ENCODE measurements at places on chromosomes 3 and 15.

- DNase-seq, result no peak
Observed at GRCh38 chr3:123104550-123104949, 37.7 kb downstream of the PDIA5 start.

DNA sequence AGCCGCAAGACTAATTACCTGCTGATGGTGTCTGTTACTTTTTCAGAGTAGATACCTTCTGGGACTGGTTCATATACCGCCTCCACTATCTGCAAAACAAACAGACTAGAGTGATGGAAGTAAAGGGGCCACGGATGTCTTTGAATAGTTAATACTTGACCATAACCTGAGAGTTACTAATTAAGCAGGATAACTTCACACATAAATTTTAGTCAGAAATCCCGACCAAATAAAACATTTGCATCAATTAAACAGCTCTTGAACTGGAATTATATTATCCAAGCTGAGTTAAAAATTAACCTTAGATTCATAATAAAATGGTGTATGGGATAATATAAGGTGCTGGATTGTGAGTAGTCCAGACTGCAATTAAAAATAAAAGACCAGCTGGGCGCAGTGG, 167.7 kb downstream of the NEK10 start:
- no peak for DNase-seq

DNA sequence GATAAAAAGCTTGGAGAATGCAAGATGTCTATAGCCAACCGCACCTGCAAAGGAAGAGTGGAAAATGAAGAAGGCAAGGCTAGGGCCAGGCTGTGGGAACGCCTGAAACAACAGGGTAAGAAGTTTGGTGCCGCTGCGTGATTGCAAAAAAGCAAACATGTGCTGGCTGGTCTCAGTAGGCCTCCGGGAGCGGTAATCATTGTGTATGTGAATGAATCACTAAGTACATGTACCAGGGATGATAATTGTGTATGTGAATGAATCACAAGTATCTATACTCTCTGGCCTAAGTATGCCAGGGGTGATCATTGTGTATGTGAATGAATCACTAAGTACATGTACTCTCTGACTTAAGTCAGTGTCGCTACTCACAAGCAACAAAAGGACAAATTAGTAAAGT, 40.3 kb upstream of the PARL start:
- DNase-seq, result no peak

DNA sequence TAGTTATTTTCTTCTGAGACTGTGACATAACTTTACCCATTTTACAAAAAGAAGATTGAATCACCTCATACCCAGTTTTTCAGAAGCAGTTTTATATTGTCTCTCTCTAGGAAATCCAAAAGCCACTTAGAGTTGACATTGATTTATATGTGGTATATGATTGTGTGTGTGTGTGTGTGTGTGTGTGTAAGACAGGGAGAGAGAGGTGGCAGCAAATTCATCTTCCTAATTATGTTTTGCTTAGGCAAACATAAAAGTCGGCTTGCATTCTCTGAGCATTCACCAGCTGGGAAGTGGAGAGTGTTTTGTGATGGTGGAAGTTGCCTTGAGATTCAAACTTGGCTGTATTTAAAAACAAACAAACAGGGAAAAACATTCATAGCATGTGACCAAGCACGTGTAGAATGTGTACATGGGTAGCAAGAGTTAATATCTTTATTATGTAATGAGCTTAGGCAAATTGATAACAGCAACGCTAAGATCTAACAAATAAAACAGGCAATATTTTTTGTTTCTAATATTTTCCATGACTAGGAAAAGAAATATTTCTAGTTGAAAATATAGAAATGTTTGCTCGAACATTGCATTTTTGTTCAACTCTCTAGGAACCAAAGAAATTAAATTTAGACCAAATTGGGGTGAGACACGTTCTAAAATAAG, 64.4 kb upstream of the IGF1R start:
- DNase-seq, result no peak

GRCh38 chr3:113741620-113742019, 4.4 kb downstream of the NAA50 start:
- DNase-seq, result no peak

GRCh38 chr15:35443376-35443775, 102.6 kb downstream of the DPH6 start:
- DNase-seq, result no peak

- no peak for DNase-seq
Observed at GRCh38 chr3:101281521-101282030, 38.8 kb downstream of the IMPG2 start.

DNA sequence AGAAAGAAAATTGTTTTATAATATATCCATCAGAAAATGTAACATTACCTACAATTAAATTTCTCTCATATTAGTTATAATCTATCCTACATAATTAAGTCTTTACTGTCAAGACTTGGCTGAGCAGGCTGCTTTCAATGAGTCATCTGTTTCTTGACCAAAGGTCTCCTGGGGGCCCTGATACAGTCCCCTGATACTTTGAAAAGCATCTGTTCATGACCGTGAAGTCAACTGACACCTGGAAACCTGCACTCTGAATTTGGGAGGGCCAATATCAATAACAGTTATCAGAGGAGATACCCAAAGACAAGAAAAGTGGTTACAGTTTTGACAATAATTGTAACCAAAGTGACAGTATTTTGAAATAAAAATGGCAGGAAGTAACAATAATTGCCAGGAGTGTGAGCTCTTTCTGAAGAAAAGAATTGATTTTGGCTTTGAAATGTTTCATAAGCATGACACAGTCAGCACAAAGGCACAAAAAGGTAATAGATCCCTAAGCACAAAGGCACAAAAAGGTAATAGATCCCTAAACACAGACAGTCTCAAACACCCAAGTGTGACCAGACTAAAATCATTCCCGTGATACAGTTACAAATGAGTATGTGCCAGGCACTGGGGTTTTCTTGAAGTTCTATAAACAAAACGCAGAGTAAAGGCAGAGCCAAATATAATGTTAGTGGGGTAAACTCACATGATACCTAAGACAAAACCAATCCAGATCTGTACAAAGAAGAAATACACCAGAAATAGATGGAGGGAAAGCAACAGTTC, 260.7 kb downstream of the PLOD2 start:
- no peak for DNase-seq

GRCh38 chr3:59527493-59527892, 477.7 kb upstream of the CFAP20DC start:
- DNase-seq, result no peak

DNA sequence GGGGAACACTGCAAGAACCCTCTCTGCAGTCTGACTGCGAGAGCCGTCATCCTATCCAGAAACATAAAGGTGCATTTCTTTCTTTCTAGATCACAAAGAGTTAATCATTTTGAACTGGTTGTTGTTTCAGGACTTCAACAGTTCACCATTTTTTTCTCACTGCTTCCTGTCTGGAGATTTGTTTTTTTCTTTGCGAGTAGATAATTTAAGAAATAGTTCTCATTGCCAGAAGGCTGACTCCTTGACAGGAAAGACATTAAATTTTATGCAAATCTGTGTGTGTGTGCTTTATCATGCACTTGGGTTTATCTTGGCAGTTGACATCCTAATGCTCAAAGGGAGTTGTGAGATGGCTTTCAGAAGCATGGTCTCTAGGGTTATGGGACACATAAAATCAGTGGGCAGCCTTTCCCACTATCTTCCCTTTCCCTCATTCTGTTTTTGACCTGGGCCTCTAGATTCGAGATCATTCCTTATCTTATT, 123.5 kb upstream of the TBL1XR1 start:
- no peak for DNase-seq

GRCh38 chr15:73357999-73358665, 10.6 kb downstream of the HCN4 start:
- no peak for DNase-seq

GRCh38 chr3:195522254-195523023, 20.7 kb downstream of the PPP1R2 start:
- no peak for DNase-seq

- DNase-seq, result no peak
Observed at GRCh38 chr3:29896856-29897255, 616.0 kb downstream of the RBMS3 start.

DNA sequence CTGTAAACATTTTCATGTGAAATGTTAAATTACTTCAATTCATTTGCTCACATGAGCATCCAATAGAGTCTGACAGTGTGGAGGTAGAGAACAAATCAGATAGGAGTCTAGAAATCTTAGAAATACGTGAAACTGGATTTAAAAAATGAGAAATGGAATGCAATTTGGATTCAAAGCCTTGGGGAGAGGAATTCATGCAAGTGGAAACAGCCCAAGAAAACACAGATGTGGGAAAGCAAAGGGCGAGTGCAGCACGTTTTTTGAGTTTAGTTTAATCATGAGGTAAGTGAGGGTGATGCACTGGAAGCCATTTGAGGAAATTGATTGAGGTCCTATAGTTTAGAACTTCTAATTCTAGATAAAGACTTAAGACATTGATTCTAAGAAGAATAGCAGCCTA, 434.7 kb downstream of the C3orf38 start:
- no peak for DNase-seq

DNA sequence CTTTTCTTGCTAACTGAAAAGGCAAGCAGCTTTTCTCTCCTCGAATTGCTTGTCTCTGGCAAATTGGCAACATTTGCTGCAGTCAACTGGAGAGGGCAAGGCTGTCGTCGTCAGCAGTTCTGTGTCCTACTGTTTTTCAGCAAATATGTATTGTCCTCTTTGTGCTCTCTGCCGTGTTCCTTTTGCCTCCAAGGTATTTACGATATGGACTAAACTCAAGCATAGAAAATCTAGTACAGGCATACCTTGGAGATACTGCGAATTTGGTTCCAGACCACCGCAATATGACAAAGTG, 558 bp upstream of the SLC30A4 start:
- DNase-seq, result no peak

- DNase-seq, result no peak
Observed at GRCh38 chr15:60763688-60764087, 284.7 kb upstream of the ICE2 start.

DNA sequence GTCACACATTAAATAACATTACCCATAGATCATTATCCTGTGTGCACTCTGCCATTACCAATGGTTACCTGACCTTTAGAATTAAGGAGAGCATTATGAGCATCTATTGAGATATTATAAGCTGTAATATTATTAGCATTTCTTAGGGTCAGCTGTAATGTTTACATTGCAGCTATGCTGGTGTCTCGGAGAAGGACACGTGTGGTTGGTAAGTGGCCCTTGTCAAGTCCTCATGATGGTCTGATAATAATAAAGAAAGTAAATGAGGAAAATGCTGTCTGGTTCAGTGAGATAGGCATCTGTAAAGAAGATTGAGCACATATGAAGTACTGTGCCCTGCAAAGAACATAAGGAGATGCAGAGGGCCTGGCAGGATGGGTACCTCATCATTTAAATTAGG, 71.7 kb upstream of the ARL6 start:
- no peak for DNase-seq

DNA sequence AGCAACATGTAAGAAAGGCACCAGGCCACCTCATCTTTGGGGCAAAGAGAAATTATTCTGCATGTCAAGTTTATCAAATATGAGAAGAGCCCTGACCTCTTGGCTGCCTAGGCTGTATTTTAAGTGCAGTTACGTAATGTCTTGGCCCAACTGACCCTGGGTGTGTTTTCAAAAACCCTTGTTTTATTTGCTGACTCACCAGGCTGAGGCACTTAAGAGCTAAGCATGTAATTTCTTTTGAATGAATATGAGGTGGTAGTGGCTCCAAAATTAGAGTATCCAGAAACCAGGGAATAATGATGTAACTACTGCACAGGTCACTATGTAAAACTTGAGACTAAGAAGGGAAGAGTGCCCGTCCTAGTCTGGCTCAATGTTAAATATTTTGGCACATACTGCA, 24.3 kb downstream of the PGPEP1L start:
- DNase-seq, result no peak

GRCh38 chr3:9786209-9786739, 6.0 kb downstream of the TADA3 start:
- DNase-seq, result no peak

DNA sequence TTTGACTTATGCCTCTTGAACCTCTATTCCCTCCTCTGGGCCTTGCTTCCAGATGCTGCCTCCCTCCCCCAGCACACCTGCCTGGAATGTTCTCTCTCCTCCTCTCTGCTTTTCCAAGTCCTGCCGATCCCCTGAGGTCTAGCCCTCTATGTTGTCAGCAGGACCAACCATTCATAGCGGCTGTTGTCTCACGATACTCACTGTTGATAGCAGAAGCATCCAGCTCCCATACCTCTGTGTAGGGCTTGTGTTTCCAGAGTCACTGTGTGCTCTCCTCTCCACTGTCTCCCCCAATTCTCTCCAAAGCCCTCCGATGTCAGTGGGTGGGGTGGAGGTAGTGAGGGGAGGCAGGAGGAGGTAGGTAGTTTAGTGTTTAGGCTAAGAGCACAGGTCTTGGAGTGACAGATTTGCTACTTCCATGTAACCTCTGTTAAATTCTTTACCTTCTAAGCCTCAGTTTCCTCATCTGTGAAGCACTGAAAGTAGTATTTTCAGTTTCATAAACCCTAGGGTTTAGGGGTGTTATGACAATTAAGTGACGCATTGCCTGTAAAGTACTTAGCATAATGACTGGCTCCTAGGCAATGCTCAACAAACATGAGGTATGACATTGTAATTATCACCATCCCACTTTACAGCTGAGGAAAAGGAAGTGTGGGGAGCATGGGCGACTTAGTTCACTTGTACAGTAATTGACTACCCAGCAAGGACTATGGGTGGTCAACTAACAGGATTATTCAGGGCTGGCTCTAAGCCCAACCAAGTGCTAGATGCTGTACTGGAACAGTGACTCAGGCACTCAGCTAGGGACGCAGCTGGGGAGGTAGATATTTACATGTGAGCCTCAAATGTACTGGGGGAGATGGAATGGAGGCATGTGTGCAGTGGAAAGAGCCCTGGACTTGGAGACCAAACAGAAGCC, 122.8 kb downstream of the CACNA1D start:
- no peak for DNase-seq

- DNase-seq, result no peak
Observed at GRCh38 chr15:73009066-73010056, 42.9 kb upstream of the NEO1 start.

DNA sequence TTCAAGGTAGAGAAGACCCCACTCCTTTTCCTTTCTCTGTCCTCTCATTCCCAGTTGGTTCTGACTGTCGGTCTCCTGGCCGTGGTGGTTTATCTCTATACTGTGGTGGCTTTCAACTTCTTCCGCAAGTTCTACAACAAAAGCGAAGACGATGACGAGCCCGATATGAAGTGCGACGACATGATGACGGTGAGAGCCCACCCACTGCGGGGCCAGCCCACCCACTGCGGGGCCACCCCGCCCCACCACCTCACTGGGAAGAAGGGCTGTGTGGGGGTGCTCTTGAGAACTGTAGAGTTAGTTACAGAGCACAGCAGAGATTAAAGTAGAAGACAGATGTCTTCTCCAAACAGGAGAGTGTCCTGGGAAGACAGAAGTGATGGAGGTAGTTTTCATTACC, 110.6 kb upstream of the CHRM5 start:
- no peak for DNase-seq

DNA sequence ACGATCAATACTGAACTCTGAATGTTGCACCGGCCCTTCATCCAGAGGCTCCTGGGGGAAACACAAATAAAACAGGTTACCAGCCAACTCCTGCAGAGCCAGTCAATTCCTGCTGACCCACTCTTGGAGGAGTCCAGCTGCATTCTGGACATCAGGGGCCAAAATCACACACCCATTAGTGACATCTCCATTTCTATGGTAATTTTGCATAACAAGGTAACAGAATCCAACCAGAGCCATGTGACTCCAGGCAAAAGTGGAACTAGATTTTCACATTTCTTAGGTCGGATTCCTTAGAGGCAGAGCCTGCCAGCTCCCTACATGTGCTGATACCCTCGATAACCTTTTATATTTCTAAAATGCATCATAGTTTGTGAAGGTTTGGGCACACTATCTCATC, 119.2 kb upstream of the CTNNB1 start:
- no peak for DNase-seq

All from CD8-positive, alpha-beta T cell (primary cell).